Activated CD4-positive, CD25-positive, alpha-beta regulatory T cell (primary cell): ENCODE measurements at places on chromosomes 1 and 21.

GRCh38 chr1:174872615-174873058 is 127.1 kb upstream of the CACYBP start:
- DNase-seq, result no peak

DNA sequence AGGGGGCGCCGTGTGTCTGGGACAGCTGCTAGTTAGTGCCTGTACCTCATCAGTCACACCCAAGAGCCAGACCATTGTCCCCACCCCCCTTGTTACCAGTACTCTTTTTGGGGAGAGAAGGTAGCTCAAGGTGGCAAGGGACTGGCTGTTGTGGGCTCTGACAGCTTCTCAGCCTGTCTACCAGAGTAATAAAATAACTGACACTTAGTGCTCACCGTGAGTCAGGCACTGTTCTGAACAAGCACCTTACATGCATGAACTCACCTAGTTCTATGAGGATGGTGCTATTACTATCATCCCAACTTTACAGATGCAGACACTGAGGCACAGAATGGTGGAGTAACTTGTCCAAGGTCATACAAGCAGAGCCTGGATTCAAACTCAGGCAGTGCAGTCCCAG is 34.7 kb downstream of the IER5 start:
- DNase-seq, result no peak

DNA sequence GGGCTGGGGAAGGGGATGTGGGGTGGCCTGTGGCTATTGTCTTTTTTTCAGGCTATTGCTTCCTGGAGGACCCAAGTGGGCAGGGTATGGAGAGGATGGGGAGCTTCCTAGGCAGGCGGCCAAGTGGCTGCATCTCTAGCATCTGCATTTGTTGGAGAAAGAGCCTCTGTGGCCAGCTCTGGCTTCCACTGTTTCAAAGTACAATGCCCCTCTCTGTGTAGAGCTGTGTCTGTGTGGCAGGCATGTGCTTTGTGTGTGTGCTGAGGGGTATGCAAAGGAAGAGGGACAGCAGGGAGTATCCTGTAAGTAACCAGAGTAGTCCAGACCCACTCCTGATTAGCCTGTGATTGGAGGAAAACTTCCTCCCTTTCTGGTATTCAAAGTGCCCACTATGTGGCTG is 40.6 kb downstream of the KCNA2 start:
- DNase-seq, result no peak

GRCh38 chr21:30986965-30987364 is 51.3 kb downstream of the KRTAP19-8 start:
- no peak for DNase-seq

DNA sequence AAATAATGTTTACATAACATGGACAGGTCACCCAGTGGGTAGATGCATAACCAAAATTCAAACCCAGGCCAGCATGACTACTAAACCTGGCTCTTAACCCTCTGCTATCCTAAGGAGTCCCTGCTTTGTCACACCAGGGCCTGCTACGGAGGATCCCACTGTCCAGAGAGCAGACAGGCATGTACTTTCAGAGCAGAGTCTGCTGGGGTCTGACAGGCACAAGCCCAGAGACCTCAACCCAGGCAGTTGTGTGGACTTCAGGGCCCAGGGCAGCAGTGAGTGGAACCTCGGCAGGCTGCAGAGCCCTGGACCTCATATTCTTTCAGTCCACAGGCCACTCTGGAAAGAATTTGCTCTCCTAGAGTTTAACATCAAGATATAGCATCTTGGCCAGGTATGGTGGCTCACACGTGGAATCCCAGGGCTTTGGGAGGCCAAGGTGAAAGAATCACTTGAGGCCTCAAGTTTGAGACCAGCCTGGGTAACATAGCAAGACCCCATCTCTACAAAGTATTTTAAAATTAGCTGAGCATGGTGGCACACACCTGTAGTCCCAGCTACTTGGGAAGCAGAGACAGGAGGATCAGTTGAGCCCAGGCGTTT is 16.1 kb upstream of the S100A7 start:
- no peak for DNase-seq

DNA sequence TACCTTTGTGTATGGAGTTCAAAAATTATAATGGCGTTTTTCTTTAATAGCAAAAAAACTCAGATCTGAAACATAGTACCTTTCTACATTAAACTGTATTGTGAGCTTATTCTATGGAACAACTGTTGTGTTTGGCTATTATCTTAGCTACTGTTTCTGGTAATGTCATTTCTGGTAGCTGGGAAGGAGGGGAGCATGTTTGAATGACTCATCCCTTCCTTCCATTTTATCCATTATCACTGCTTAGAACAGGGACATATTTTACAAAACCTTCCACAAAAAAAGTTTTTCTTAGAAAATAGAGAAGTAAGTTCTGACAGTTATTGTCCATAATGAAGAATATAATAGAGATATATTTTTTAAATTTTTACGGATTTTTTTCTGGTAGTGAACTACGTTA is 128.3 kb downstream of the NRDC start:
- no peak for DNase-seq

DNA sequence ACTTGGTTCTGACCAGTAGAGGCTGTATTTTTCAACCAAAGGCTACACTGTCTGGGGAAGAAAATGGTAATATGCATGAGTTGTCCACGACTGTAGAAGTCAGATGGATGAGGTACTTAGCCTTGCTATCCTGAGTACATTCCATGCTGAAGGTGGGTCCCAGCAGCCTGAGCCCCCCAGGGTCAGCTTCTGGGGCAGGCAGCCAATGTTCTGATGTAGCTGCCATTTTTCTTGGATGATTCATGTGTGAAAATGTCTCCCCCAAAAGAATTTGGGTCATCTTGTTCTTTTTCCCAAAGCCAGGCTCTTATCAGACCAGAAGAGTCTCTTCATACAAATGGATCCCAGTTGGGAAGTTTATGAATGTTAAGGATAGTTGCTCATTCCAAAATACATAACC is 172.2 kb upstream of the UBE2U start:
- no peak for DNase-seq

GRCh38 chr1:169618367-169618766 is 11.6 kb downstream of the SELP start:
- no peak for DNase-seq

- DNase-seq, result no peak
Observed at GRCh38 chr21:44019568-44019958, 7.5 kb downstream of the TRAPPC10 start.

DNA sequence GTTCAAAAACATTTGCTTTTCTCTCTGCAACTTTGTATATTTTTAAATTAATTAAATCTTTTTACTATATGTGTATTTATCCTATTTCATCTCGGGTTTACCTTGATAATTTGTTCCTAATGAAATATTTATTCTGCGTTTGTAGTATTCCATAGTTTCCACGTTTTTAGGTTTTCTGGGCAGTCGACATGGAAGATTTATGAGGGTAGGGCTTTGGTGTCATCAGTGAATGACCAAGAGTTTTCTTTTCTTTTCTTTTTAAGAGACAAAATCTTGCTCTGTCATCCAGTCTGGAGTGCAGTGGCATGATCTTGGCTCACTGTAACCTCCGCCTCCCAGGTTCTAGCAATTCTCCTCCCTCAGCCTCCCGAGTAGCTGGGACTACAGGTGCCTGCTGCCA is 17.2 kb upstream of the ZNF669 start:
- no peak for DNase-seq
